ENCODE measurements at places on chromosomes 12 and 14.

GRCh38 chr14:95106971-95107370, 50.4 kb downstream of the DICER1 start:
- no peak for DNase-seq

- DNase-seq = no peak
Measured at GRCh38 chr12:108432423-108433121, 82.5 kb upstream of the FICD start.

DNA sequence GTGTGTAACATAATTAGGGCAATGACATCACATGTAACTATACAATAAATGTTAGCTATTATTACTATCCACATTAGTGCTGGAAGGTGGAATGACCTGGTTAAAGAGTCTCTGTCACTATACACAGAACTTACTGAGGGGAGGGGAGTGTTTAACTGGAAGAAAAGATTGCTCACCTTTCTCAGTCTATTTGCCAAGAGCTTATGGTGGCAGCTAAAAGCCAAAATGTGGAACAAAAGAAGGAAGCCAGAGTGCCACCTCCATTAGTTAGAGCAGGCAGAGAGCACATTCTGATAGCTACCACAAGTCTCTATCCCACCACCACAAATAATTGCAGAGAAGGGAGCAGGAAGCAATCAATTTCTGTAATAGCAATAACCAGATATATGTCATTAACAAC, 124.4 kb downstream of the MED13L start:
- no peak for DNase-seq

- no peak for DNase-seq
Measured at GRCh38 chr12:103588680-103589079, 1.6 kb downstream of the STAB2 start.

GRCh38 chr12:21428241-21428640, 9.2 kb upstream of the PYROXD1 start:
- no peak for DNase-seq

DNA sequence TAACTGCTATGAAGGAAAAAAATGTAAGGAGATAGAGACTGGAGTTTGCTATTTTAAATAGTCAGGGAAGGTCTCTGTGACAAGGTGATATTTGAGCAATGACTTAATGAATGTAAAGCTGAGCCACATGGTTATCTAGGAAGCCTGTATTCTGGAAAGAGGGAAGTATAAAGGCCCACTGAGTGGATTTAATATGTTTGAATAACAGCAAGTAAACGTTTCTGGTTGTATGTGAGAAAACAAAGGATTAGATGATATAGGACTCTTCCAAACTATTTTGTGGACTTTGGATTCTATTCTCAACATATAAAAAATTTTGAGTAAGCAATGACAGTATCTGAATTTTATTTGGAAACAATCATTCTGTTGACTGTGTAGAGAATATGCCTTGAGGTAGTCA, 5.2 kb downstream of the LRRIQ1 start:
- no peak for DNase-seq
